AG04449 (cell line): ENCODE measurements at places on chromosomes 3 and 15.

DNA sequence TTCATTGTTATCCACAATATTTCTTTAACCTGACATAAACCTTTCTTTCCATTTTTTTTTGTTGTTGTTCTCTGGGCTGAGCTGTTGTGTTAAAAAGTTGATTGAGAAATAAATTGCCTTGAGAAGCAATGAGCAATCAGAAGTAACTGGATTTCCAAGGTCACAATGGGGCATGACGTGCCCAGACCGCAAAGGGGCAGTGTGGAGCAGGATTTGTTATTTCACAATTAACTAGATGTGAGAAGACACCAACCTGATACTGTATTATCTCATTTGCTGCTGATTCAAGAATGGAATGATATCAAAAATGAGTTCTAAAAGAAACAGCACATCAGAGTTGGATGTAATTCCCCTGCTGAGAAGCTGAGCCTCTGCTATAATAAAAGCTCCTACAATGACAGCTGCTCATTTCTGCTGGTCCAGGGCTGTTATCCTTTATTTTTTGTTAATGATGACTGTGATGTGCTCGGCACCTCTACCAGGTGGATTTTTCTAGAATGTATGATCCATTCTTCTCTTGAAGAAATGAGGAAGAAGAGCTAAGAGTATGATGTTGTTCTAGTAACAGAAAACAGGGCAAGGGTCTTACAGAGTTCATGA, 28.1 kb downstream of the CPNE4 start:
- no peak for DNase-seq

- peak; percentile 26 for DNase-seq
These were observed 51.0 kb downstream of the ZDHHC19 start for GRCh38 chr3:196159952-196160804.

DNA sequence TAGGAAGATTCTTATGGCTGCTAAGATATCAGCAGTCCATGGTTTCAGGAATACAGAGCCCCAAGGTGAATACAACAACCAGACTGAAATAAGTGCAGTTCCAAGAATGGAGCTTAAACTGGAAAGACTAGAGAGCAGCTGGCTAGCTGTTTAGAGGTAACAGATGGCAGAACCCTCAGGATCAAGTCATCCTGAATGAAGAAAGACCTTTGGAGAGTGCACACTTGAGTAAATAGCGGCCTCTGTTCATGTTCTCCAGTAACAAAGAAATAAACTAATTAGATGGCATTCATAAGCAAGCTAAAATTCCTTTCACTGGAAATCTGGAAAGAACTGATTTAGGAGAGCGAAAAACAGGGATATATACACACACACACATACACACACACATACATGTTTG, 968.4 kb downstream of the FHIT start:
- no peak for DNase-seq

DNA sequence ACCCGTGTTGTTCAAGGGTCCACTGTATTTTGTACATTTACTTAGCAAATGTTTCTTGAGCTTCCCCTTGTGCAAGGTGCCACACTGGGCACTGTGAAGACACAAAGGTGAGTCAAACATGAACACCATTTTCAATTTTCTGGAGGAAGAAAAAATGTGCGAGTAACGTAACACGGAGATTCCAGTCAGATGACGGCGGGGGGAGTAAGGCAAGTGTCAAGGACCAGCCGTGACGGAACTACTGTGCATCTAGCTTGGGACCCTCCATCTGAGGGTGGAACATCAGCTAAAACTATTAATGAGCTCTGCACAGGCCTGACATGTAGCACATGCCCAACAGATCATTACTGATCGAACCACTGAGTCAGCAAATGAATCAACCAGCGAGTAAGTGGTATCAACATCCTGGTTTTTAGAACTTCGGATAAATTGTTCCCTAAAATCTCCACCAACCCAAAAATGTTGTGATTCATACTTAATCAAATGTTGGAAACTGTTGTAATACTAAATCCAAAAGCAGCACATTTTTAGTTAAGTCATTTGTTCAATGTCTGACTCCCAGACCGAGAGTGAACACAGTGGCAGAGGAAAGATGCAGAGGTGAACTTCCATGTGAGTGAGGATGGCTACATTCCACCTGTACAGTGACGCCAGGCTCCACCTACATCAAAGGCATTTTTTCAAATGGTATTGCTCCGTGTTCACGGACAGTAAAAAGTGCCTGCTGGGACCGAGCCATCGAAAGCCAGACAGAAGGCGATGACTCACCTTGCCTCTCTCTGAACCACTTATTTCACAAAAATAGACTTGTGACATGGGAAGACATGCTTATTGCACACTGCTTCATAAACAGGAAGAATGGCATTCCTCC, 172.2 kb downstream of the ATP10A start:
- DNase-seq = peak; percentile 53

GRCh38 chr3:149547954-149548668, 73.6 kb downstream of the TM4SF4 start:
- DNase-seq = peak; percentile 46

DNA sequence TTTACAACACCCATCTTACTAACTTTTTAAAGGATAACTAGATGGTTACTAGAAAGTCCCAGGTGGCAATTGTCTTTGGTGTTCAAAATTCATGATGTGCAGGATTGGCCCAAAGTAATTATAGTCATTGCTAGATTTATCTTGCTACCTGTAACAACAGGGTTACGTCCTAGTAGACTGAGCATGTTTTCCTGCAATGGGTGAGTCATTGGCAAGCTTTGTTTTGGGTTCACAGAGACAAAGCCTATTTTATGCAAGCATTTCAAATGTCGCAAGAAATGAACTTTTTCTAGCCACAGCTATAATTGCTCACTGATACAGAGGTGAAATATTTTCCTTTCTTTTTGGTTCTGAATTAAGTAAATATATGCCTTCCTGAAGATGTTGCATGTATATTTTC, 267.6 kb downstream of the AGBL1 start:
- no peak for DNase-seq

- DNase-seq = no peak
These were observed 326.9 kb upstream of the CTNNB1 start for GRCh38 chr3:40872258-40872920.

DNA sequence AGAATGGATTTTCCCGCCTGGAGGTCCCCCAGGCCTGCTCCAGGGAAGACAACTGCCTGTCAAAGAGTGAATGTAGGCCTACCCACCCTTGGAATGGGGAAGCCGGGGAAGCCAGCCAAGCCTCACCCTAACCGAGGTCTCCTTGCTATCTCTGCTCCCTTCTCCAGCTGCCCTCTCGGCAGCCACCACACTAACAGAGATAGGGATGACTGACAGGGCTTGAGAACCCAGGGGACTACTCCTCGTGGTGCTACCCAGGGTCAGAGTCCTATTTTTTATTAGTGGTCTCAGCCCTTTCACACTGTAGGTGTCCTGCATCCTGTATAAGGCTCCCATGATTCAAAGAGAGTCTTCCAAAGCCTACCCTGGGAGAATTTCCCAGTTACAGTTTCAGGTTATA, 160.6 kb upstream of the CHRM5 start:
- DNase-seq = no peak

DNA sequence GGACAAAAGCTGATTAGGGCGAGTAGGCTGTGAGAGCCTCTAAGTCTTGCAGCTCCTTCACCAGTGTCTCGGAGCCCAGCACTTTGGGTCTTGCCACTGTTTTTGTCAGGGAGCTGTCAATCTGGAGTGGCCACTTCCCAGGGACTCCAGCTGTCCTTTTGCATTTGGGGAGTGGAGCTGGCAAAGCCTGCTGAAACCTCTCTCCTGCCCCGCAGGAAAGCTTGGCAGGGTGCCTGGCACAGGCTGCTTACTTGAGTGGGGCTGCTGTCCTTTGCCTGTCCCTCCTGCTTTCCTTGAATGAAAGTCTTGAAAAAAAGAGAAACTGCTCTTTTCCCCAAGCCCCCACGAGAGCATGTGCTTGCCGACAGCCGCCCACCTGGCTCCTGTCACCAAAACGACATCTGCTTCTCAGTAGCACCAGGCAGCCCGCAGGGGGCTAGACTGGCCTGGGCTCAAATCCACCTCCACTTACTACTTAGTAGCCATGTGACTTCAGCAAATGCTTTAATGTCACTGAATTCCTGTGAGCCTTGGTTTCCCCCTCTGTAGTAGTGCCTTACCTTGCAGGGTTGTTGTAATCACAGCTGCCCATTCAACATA, 13.7 kb downstream of the USP13 start:
- DNase-seq = no peak

GRCh38 chr3:138937690-138938055, 9.3 kb downstream of the FOXL2 start:
- DNase-seq = no peak

- DNase-seq = no peak
These were observed 6.4 kb upstream of the NOX5 start for GRCh38 chr15:69008056-69008455.

DNA sequence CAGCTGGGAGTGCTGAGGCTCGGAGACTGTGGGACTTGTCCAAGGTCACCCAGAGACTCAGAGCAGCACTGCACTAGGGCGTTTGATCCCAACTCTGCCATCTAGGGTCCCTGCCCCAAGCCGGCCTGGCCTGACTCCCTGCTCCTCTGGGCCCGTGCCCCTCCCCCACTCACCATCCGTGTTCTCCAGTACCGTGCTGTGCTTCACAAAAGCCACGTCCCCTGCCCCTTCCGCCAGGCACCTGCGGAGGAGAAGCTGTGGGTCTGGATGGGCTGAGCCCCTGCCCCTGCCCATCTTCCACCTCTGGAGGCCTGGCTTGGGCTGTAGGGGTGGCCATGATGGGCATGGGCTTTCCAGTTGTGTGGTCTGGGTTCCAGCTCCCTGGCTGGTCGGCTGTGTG, 8.4 kb downstream of the MELTF start:
- DNase-seq = no peak

- no peak for DNase-seq
These were observed 244.4 kb downstream of the ZBTB20 start for GRCh38 chr3:114902691-114903101.

DNA sequence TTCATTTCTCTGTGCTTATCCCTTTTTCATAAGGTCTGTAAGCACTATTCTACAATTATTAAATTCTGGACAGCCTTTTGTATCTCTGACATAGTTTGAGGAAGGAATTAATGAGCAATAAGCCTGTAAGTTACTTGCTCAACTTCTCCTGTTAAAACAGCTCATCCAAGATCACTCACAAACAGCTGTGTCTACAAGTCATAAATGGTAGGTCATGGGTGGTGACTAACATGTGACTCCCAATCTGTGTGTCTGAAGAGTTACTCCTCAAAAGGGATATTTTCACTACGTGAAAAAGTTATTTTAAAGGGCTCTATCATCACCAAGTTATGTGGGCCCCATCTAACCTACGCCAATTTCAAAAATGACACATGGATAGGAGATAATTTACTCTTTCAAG, 145.2 kb upstream of the CBLB start:
- DNase-seq = peak; percentile 95

DNA sequence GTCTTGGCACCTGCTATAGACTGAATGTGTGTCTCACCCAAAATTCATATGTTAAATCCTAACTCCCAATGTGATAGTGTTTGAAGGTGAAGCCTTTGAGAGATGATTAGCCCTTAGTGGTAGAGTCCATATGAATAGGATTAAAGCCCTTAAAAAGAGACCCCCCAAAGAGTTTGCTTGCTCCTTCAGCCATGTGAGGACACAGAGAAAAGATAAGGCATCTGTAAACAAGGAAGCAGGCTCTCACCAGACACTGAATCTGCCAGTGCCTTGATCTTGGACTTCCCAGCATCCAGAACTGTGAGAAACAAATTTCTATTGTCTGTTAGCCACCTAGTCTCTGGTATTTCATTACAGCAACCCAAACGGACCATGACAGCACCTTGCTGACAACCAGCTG, 16.6 kb downstream of the KPNA1 start:
- DNase-seq = no peak

DNA sequence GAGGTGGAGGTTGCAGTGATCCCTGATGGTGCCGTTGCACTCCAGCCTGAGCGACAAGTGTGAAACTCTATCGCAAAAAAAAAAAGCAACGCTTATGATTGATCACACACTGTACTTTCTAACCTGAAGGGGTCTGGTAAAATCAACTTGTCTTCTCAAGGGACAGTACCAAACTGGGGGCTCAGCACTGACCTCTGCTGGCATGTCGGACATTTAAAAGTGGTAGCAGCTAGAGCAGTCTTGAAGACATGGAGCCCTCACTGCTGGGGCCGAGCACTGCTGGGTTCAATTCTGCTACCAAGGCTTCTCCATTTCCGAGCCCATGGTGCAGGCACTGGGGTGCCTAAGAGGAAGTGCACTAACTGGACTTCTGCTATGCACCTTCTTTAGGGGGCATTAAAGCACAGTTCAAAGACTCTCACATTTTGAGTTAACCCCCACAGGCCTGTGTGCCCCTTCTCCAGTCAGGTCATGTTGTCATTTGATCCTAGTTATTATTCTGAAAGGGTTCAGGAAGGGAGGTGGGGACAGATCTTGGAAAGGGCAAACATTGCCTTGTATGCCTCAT, 26.4 kb upstream of the LAMP3 start:
- DNase-seq = no peak

GRCh38 chr3:112817271-112817670, 29.4 kb downstream of the CD200R1L start:
- DNase-seq = no peak

GRCh38 chr15:71248386-71248785, 133.1 kb downstream of the THSD4 start:
- no peak for DNase-seq

DNA sequence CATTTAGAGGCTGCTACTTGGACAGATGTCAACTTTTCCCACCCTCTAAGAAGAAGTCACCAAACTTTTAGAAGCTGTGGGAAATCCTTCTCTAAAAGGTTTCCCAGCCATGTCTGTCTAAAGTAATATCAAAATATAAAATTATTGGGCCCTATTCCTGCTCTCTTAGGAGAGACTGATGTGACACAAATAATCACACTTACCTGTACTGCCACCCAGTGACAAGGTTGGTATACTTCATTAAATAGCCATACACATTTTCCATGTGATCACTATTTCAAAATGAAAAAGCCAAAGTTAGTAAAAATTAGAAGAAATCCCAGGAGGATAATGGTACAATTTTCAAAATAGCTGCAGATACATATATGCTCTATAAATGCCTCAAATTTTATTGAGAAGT, 12.6 kb downstream of the OSBPL11 start:
- no peak for DNase-seq

GRCh38 chr3:174441588-174442301, 417.4 kb upstream of the NAALADL2 start:
- DNase-seq = peak; percentile 41

DNA sequence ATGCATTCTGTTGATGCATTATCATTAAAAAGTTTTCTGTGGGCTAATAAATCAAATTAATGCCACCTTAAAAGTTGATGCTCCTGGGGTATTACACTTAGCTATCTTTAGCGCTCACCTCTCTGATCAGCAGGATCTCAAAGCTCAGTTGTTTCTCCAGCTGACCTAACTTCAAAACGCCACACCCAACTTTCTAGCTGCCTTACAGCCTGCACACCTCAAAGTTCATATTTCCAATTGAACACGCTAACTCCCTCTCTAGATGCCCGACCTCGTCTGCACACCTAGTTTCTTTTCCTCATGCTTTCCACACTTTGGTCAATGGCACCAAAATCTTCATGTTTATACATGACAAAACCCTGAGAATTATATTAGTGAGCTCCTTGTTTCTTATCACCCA, 98.2 kb upstream of the AGTR1 start:
- DNase-seq = no peak
